Stimulated activated effector memory CD8-positive, alpha-beta T cell treated with anti-CD3 and anti-CD28 coated beads, Interleukin-12 subunit alpha, Interleukin-12 subunit beta, amount 100 ng/mL, for 72 hours (primary cell): ENCODE measurements at places on chromosomes 1 and 21.

GRCh38 chr1:172408958-172409357, 11.5 kb upstream of the C1orf105 start:
- DNase-seq, result no peak

DNA sequence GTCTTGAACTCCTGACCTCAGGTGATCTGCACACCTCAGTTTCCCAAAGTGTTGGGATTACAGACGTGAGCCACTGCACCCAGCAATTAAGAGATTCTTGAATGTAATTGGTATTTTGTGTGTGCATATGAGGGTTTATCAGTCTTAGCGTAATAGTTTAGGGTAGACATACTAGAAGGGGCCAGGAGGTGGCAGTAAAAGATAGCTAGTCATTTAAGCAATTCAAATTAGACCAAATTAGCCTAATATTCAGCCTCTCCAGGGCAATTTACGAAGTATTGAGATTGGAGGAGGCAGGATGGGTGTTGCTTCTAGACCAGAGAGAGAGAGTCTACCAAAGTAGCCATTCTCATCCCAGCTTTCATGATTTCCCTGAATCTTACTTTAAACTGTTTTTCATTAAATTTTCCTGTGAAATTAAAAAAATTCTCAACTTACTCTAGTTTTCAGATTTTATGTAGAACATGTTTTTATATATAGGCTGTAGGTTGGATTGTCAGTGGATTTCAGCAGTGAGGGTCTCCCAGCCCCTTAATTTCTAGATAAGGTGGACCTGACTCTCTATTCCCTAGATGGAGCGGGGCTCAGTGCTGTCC, 119.7 kb downstream of the HHAT start:
- no peak for DNase-seq

GRCh38 chr1:237181743-237182317, 139.8 kb downstream of the RYR2 start:
- DNase-seq, result no peak

DNA sequence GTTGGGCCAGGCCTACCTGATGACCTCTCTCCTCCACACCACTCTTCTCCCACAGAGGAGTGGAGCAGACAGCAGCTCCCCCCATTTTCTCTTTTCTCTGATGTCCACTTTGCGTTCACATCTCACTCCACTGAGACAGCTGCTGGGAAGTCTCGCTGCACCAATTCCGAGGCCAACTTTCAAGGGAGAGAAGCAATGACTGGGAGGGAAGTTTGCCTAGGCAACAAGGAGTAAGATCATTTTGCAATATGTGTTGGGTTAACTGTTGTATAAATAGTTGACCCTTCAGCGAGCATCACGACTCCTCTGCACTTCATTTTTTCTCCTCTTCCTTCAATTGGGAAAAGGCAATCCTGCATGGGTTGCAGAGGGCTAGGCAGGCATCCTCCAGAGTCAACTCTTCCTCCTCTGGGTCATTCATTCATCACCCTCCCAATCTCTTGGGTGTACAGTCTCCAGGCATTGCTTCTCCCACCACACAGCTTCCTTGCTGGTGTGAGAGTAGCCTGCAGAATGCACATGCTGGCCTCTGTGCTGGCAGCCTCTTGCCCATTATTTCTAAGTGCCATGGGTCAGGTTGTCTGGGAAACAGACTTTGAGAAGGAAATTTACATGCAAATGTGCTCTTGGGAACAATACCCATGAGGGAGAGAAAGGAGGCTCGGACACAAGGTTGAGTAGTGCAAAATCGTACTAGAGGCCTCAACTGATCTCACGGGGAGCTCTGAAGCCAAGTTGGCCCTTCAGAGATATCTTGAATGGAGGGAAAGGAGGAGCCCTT, 75.8 kb upstream of the BCAR3 start:
- no peak for DNase-seq

DNA sequence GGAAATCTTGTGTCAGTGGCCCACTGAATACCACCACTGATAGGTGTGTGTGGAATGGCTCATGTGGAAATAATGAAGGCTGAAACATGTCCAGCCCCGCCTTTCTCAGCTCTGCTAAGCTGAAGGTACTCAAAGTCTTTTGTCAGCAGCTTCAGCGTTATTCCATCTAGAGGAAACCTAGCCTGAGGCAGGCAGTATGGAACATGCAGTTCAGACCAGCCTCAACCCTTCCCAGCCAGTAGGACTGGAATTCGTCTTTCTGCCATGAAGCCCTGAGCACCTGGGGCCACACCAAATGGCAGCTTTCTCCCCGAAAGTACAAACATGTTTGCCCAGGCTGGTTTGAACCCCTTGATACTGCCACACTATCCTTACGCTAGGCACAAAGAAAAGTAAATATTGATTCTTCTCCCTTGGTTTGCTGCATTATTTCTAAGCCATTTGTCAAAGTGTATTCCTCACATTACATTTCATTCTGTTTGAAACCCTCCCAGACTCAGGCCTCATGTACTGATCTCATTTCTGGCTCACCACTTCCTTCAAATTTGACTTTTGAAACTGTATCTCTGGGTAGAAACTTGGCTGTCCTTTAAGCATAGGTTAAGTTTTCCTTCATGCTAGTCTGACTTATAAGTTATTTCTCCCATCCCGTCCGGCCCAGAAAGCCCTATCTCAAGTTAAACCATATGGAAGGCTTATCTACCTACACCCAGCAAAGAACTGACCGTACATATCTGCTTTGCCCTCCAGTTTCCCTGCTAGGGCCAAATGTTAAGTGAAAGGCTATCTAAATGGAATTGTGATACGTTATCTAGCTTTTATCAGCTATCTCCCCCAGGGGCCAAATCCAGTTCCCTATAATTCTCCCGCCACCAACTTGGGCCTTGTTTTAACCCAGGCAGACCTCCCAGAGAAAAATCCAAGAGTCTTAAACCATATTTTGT, 45.7 kb upstream of the HOOK1 start:
- DNase-seq, result no peak

- no peak for DNase-seq
These were observed 1.9 kb downstream of the YBX1 start for GRCh38 chr1:42684139-42684538.

GRCh38 chr1:49294539-49294938, 517.8 kb upstream of the BEND5 start:
- DNase-seq, result no peak

- no peak for DNase-seq
These were observed 688.8 kb upstream of the NR5A2 start for GRCh38 chr1:199338760-199339159.

DNA sequence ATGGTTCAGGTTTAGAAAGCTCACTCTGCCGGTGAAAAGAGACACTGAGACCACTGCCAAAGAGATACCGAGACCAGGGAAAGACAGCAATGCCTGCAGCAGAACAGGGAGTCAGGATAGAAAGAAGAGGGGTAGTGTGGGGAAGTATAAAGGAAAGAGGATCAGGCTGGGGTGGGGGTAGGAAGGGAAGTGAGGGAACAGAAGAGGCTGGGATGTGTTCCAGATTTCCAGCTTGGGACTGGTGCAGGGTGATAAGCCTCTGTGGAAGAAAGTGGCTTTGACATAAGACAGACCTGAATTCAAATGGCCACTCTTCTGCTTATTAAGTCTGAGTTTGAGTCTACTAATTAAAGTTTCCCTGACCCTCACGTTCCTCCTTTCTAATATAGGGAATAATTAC, 105.9 kb downstream of the PIK3R3 start:
- no peak for DNase-seq

DNA sequence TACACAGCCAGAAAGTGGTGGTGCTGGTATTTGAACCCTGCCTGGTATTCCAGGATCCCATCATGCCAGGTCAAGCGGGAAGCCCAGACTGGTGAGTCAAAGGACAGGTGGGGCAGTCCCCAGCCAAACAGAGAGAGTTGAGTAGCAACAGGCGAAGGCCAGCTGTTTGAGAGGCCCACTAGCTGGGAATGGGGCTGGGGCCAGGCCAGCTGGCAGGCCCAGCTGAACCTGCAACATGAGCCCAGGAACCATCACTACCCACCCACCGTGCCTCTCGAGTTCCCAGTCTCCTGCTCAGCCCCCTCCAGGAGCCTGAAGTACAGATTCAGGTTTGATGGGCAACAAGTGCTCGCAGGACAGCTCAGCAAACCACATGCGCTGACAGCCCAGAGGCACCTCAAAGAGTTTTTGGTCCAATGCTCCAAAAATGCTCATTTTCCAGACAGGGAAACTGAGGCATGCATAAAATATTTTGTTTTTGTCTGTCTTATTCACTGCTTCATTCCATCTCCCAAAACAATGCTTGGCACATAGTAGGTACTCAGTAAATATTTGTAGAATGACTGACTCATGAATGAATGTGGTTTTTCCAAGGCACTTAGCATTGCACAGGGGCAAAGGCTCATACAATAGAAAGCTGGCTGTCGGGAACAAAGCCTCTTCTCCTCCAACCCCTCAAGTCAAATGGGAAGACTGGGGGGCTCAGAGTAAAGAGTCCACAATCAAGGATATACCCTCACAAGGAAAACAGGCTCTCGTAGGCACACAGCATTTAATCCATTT, 42.5 kb upstream of the CLIC4 start:
- DNase-seq, result no peak

- DNase-seq, result no peak
These were observed 91.5 kb downstream of the ARHGEF10L start for GRCh38 chr1:17630986-17631385.

DNA sequence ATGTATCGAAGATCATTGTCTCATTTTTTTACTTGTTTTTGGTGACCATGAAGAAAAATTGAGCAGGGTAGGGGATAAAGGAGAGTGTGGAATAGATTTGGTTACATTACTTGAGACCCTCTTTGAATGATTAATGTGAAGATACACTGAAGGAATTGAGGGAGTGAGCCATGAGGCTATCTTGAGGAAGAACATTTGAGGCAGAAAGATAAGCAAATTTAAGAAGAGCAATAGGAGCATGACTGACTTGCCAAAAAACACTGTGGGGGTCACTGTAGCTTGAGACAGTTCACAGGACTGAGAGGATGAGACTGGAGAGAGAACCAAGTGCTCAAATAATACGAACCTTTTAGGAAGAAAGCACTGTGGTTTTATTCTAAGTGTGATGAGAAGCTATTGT, 43.1 kb upstream of the PTPRC start:
- no peak for DNase-seq

DNA sequence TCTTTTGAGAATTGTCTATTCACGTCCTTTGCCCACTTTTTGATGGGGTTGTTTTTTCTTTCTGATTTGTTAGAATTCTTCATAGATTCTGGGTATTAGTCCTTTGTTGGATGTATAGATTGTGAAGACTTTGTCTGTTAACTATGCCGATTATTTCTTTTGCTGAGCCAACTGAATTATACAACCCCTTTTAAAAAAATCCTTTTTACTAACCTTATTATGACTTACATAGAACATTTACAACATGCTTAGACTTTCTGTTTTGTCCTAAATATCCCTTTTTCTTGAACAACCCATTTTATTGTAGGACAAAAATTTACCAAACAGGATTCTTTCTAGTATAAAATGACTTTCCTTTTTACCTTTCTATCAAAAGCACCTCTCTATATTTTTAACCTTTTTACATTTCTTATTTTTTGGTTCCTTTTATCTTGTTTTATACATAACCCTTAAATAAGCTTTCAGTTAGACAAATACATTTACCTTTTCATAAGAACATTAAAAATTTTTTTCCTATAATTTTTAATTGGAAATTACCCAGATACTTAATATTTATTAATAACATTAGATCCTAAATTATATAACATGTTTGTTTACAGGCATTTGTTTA, 70.4 kb upstream of the TTLL7 start:
- no peak for DNase-seq

- no peak for DNase-seq
These were observed 201.1 kb downstream of the BACH1 start for GRCh38 chr21:29499734-29500343.

- DNase-seq, result no peak
These were observed 24.4 kb upstream of the ZC3H12A start for GRCh38 chr1:37449936-37450335.

GRCh38 chr1:175822580-175822979, 79.2 kb upstream of the TNR start:
- no peak for DNase-seq

DNA sequence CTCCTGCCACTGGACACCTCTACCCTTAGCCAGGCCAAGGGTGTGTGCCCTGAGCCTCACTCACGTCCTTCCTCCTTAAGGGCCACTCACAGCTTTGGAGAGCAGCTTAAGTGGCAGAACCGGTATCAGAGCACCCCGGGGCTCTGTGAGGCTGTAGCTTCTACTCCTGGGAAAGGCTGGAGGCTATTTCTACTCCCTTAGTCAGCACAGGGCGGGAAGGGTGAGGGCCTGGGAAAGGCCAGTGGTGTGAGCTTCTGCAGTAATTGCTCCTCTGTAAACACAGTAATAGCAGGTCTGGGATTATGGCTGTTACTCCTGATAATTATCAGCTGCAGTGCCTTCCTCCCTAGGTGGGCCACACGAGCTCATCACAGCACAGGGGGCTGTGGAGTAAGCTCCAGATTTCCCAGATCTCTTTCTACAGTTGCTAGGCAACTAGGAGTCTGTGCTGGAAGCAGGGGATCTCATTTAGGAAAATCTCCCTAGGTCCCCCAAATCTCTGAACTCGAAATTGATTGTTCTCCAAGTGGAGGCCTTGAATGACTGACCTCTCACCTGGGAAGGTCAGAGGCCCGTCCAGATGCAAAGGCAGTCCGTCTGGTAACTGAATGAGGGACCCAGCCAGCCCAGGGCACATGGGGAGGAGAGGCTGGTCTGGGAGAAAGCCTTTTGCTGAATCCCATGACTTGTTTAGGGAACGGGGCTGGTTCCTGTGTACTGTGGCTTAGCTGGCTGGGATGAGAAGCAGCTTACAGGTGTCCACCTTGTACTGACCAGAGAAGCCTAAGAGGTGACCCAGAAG, 29.3 kb downstream of the IER5 start:
- no peak for DNase-seq

DNA sequence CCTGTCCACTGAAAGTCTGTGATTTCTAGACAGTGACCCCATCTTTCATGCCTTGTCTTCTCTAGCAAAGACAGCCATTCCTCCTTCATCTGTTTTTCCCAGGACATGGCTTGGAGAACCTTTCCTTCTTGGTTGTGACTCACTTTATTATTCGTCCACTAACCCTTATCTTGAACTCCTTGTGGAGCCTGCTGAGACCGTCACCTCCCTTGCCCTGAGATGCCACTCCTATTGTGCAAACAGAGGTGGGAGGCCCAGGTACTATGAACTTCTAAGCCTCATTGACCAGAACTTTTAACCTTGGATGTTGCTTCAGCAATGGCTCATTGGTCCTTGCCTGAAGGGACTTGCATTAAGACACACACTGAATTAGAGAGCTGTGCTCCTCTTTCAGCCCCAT, 117.5 kb downstream of the FOXD2 start:
- no peak for DNase-seq

GRCh38 chr1:226479474-226479873, 69.1 kb upstream of the STUM start:
- no peak for DNase-seq

GRCh38 chr1:159177272-159177907, 6.0 kb downstream of the CADM3 start:
- no peak for DNase-seq

- no peak for DNase-seq
These were observed 21.8 kb upstream of the GRHL3 start for GRCh38 chr1:24297187-24297851.

DNA sequence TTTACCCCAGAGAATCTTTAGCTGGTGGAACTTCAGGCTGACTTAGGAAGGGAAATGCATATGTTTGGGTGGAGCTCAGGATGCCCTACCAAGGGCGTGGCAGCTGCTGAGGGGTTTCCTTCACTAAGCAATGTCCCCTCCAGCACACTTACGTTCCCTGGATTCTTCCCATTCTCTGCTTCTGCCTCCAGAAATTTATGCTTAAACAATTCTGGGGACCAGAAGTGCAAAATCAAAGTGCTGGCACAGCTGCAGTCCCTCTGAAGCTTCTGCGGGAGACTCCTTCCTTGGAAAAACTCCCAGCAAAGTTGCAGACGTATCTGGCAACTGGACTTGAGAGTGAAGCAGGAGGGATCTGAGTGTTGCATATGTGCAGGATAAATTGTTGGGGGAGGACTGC, 402.8 kb downstream of the PCP4 start:
- no peak for DNase-seq
